Neural progenitor cell (in vitro differentiated cells): ENCODE measurements at places on chromosomes 2 and 18. TPM values are rescaled to one million over a fixed set of nuclear protein-coding genes. Genes with fewer than 3 reads are reported as not detected.

DNA sequence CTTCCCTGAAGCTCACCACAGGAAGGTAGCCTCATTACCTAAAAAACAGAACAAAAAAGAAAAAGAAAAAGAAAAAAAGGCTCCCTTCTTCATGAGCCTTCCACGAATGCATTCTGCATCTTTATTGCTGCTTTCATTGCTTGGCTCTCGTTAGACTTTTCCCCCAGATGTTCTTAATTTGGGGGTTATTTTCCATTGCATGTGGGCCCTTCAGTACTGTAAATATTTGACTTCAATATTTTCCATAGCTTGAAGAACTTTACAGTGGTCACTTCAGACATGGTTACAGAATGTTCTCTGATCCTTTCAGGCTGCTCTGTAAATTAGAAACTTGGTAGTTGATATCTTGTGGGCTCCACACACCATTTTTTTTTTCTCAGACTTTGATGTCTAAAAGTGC lies 65.6 kb upstream of the COPS8 start:
- no peaks in the 10 kb centered on the region for H3K36me3 ChIP-seq
- H3K4me1 ChIP-seq = no peaks in the 10 kb centered on the region
- no peaks in the 10 kb centered on the region for H3K27me3 ChIP-seq
- no peak for DNase-seq
- H3K27ac ChIP-seq = no peak overlapping the region

Gene TLK1
- 26.4 and 31.1 TPM in 2 replicates for total RNA-seq

- no peaks in the 10 kb centered on the region for H3K36me3 ChIP-seq
- H3K4me3 ChIP-seq = no peak overlapping the region
- H3K27me3 ChIP-seq = no peaks in the 10 kb centered on the region
- H3K4me1 ChIP-seq = no peaks in the 10 kb centered on the region
Measured at GRCh38 chr2:192151853-192152252, 42.9 kb downstream of the TMEFF2 start.

DNA sequence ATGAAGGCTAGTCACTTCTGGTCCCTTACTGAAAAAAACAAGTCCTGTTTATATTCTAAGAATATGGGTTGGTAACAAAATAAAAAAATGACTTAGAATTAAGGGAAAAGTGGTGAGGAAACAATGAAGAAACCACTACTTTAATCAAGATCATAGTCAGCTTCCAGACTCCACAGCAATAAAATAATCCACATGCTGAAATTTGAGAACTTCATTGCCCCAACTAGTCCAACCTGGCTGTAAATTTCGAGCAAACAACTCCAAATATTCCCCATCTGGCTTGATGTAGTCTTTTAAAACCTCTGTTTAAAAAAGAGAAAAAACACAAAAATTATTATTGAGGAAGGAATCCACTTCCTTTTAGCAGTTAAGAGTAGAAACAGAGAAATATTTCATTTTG lies 32.5 kb downstream of the METTL4 start:
- H3K4me1 ChIP-seq = peaks cover 12% of the 10 kb centered on the region
- no peak overlapping the region for H3K27ac ChIP-seq
- no peaks in the 10 kb centered on the region for H3K27me3 ChIP-seq
- no peak for DNase-seq

DNA sequence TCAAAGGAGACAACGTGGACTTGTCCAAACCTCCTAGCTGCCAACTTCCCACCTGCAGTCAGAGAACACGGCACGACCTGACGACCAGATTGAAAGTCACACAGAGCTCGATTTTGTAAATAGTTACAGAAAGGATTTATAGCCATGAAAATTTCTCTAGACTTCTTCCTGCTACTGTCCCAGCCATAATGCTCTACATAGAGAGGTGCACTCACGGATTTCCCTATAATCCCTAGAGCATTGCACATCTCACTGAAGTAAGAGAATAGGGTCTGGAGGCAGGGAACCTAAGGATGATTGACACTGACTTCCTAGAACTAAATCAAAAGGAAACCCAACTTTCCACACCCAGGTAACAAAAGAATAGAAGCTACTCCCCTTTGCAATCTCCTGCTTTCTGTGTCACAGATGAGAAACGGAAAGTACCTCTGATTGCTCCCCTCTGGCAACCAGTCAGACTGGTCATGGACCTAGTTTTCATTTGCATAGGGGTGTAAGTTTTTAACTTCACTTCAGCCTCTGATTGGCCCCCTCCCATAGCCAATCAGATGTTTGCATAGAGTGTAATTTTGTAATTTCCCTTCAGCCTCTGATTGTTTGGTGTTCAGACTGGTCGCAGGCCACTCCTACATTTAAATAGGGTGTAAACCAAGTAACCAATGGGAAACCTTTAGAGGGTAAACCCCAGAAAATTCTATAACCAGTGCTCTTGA lies 58.6 kb upstream of the FBXO11 start:
- no peak for DNase-seq
- H3K4me3 ChIP-seq = no peak overlapping the region
- no peaks in the 10 kb centered on the region for H3K36me3 ChIP-seq
- H3K27ac ChIP-seq = no peak overlapping the region
- no peaks in the 10 kb centered on the region for H3K27me3 ChIP-seq

- no peak overlapping the region for H3K27ac ChIP-seq
- H3K4me3 ChIP-seq = no peak overlapping the region
- no peaks in the 10 kb centered on the region for H3K4me1 ChIP-seq
- H3K27me3 ChIP-seq = no peaks in the 10 kb centered on the region
- H3K36me3 ChIP-seq = no peaks in the 10 kb centered on the region
Measured at GRCh38 chr2:90077948-90078347, 1386.5 kb downstream of the RPIA start.

Gene WDR75
- 85.3 and 121 TPM in 2 replicates for total RNA-seq

DNA sequence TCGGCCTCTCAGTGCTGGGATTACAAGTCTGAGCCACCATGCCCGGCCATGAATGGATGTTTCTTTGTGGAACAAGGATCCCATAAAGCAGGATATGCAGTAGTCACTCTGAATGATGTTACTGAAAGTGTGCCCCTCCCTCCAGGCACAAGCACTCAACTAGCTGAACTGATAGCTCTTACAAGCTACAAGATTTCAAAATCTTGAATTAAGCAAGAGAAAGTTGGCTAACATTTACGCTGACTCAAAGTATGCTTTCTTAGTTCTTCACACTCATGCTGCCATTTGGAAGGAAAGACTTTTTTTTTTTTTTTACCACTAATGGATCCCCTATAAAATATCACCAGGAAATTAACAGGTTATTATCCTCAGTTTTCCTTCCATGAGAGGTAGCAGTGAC lies 549.0 kb upstream of the PKDCC start:
- H3K36me3 ChIP-seq = no peaks in the 10 kb centered on the region
- H3K4me3 ChIP-seq = no peak overlapping the region
- no peaks in the 10 kb centered on the region for H3K27me3 ChIP-seq
- no peaks in the 10 kb centered on the region for H3K4me1 ChIP-seq
- no peak overlapping the region for H3K27ac ChIP-seq
- DNase-seq = no peak
